Activated CD8-positive, alpha-beta T cell treated with anti-CD3 and anti-CD28 coated beads, Interleukin-2, amount 10 ng/mL, durations not matched to agents 7 days and 5 days (primary cell): ENCODE measurements at places on chromosomes 3 and 15. TPM values are rescaled to one million over a fixed set of nuclear protein-coding genes. Genes with fewer than 3 reads are reported as not detected.

- no peak for DNase-seq
Observed at GRCh38 chr3:178907081-178907480, 164.5 kb downstream of the ZMAT3 start.

- DNase-seq, result peak; percentile 25
Observed at GRCh38 chr15:71448688-71449114, 333.4 kb downstream of the THSD4 start.

- no peak for DNase-seq
Observed at GRCh38 chr3:102400766-102401165, 34.0 kb upstream of the ZPLD1 start.

- no peak for DNase-seq
Observed at GRCh38 chr3:193552923-193553322, 1.8 kb downstream of the ATP13A4 start.

- no peak for DNase-seq
Observed at GRCh38 chr3:188520466-188520865, 366.5 kb downstream of the LPP start.

- DNase-seq, result no peak
Observed at GRCh38 chr15:91196768-91197167, 96.7 kb downstream of the SV2B start.

IGSF11 gene
- total RNA-seq, result 2.5 TPM

DNA sequence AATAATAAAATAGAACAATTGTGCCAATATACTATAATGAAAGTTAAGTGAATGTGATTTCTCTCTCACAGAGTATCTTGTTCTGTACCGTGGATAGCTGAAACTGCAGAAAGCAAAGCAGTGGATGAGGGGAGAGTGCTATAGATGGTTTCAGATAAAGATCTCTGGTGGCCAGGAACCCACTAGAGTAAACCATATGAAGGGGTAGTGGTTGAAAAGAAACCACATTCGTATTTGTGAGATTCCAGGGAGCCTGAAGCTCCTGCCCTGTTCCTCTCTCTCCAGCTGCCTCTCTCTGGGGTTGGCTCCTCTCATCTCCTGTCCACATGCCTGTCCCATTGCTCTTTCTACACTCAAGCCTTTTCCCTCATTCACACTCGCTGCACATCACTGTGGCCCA is 8.9 kb downstream of the ABHD17C start:
- DNase-seq, result no peak

DNA sequence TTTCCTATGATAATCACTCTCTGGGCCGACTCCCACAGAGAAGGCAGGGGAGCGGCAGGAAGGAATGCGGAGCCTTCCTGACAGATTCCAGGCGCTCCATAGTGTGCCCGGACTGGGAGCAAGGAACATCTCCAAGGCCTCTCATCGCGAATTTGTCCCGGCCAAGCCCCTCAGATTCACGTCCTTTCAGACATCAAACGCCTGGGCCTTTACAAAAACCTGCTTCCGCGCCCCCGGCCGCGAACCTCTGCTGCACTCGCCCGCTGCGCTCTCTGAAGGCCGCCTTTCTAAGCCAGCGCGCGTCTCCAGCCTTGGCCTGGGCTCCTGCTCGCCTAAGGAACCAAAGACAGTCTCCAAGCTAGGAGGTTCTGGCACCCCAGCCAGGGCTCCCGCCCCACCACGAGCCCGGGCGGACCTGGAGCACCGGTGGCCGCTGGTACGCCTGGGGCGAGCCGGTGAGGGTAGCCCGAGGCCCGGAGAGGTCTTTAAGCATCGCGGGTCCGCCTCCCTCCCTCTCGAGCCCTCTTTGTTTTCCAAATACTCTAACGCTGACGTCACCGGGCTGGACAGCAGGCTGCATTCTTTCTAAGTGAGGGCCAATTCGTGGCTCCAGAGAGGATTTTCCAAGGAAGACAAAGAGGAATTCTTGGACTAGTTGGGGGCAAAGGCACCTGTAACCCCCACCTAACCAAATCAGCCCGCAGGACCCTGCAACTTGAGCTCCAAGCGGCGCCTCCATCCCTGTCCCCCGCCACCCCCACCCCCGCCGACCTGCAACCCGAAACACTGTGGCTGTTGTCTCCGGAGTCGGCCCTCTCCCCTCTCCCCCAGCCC is 759 bp downstream of the AMOTL2 start:
- no peak for DNase-seq

DNA sequence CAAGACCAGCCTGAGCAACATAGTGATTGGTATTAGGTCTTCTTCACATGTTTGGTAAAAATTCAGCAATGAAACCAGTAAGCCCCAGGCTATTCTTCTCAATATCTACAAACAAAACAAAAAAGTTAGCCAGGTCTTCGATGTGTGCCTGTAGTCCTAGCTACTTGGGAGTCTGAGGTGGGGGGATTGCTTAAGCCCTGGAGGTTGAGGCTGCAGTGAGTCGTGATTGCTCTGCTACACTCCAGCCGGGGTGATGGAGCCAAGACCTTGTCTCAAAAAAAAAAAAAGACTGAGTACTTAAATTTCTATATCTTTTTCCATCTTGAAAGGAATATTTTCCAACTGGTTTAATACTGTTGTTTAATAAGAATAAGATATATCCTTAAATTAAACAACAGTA is 106.8 kb downstream of the MBNL1 start:
- no peak for DNase-seq

GRCh38 chr3:62529230-62529629 is 155.9 kb upstream of the FEZF2 start:
- DNase-seq, result peak; percentile 38
